ENCODE measurements at places on chromosomes 11 and 22.

DNA sequence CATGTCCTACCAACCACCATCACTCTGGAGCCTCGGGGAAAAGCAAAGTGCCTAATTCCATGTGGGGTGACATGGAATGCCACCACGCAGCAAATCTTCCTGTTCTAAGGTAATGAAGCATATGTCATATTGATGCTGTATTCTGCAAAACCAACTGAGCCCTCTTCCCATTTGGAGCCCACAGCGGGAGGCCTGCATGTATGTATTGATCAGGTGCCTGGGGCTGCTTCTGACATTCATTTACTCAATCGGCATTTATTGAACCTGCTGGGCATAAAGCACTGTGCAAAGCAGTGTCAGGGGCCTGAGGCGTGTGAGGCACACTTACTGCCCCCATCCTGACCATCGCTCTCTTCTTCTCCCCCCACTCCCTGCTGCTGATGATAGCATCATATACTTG, 39.1 kb downstream of the ANKK1 start:
- no peak for DNase-seq

DNA sequence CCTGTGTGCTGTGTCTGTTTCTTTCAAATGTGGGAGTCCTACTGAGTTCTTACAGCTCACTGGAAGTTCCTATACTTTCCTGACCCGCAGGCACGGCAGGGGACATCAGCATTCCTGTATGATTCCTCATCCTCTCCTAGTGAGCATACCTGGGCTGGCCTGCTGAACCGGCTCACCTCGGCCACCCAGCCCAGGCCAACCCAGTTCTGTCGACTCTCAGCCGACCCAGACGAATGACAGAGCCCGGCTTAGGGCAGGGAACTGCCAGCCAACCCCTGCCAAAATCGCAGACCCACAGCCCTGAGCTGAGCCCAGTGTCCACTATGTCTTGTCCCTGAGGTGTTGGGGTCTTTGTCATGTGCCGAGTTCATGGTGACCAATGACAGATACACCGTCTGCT, 339.7 kb downstream of the BRD1 start:
- no peak for DNase-seq

GRCh38 chr11:134858783-134859480, 446.9 kb upstream of the B3GAT1 start:
- no peak for DNase-seq

GRCh38 chr11:35944503-35945136, 758 bp downstream of the LDLRAD3 start:
- DNase-seq, result no peak

GRCh38 chr22:49515475-49515874, 312.2 kb downstream of the BRD1 start:
- DNase-seq, result no peak

DNA sequence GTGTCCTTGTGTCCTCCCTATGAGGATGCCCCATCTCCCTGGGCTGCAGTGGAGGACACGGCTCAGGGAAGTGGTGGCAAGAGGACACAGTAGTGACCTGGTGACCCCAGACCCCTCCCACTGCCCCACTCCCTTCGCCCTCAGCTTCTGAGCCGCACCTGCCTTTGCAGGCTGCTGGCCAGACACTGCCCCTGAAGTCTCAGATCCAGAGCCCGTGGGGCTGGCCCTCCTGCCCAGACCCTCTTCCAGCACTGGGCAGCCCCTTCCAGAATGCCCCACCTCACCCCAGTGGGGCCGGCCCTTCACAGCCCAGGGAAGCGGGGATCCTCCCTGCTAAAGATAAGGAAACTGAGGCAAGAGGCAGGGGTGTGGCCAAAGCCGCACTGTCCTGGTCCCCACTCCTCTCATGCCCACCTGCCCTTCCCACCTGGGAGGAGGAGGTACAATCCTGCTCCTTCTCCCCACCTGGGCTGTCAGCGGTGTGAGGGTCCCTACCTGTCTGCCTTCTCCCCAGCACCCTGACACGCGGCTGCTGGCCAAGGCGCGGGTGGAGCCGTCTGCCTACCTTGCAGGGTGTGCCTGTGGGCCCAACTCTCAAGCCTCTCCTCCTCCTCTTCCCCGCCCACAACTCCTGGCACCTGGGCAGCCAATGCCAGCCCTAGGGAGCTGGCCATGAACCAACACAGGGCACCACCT, 17.3 kb downstream of the TRPM5 start:
- no peak for DNase-seq

DNA sequence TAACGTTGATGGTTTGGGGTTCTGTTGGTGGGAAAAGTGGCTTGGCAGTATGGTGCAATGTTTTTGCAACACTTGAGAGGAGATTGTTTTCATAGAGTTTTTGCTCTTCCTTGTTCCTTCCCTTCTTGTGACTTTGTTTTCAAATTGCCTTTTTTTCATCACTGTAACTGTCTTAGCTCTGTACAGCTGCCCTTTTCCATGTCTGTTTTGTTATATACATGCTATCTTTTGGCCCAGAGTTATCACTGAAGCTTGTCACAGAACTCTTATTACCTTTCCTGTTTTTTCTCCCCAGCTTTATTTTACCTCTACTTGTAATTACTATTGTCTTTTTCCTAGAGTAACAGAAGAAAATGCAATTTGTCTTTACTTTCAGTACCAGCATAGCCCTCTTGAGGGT, 154.1 kb downstream of the DDX10 start:
- DNase-seq, result no peak

- no peak for DNase-seq
Measured at GRCh38 chr11:73510877-73511276, 87.0 kb downstream of the FAM168A start.

DNA sequence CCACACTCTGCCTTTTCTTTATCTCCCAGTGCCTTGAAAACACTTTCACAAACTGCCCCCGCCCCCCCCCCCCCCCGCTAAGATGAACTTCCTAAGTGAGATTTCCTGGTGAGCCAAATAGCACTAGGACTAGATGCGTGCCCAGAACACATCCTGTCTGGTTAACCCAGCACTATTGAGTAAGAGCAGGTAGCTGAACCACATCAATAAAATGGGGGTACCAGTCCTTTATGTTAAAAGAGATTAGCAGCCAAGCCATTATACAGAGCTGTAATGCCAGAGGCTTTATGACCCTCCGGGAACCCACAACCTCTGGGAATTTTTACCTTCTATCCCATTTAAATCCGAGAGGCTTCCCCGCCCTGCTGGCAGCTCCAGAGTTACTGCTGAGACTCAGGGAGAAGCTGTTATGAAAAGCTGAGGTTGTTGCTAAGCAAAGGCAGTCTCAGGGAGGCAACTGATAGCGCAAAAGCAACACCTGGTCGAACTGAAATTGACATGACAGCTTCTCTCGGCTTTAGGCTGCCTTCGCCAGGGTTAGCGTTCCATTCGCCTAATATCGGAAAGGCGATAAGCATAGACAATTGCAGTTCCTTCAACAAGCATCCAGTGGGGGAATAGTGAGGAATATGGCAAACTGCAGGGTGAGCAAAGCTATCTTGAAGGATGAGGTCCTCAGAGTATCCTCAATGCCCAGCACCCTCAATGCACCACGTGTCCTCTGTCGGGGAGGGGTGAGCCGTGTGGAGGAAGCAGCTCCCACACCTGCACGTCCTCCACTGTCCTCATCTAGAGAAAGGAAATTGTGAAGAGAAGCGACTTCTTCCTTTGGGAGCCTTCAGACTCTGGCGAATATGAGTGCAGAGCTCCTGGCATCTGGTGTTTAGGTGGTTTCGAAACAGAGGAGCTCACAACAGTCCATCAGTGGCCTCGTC, 977.0 kb downstream of the NTM start:
- DNase-seq, result no peak

DNA sequence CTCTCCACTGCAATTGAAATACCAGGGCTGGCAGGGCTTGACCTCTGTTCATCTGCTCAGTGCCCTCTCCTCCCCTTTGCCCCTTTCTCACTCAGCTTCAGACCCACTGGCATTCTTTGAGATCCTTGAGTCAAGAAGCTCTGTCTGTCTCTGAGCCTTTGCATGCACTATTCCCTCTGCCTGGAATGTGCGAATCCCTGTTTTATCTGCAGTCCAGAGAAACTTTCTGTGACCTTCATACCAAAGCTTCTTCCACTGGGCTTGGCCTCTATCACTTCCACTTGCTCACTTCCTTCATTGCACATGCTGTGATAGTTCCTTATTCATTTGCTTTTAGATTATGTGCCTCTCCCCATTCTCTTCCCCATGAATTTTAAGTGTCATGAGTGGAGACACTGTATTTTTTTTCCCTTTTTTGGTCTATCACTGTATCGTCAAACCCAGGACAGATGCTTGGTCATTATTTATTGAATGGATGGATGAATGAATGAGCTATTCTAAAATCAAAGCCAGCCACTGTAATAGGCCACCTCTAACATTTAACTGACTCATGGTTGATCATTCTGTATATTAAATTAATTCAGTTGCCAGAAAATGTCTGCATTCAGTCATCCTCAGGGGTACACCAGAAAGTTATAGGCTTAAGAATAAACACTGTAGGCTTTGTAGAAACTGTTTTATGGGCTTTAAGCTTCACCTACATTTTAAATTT, 88.7 kb upstream of the TIMP3 start:
- no peak for DNase-seq

GRCh38 chr11:23138761-23139160, 278.5 kb upstream of the CCDC179 start:
- no peak for DNase-seq

DNA sequence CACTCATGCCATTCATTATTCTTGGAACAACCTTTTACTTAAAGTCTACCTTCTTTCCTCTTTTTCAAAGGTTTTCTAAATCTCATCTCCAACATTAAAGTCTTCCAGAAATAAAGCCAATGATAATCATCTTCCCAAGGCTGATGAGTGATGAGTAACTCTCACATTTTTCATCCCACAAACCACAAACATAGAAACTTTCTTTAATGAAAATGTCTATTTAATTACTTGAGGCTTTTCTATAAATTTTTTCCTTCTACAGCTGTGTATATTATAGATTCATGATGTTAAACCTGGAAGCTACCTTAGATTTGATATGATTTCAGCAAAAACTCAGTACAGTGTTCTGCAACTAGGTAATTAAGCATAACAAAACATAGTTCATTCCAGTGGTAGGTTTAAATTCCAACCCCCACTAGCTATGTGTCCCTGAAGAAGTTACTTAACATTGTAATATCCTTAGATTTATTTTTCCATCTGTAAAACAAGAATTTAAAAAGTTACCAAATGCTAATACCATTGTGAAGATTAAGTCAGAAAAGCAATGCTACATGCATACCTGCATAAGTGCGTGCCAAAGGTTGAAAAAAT, 845.4 kb downstream of the KCNA4 start:
- DNase-seq, result no peak

- DNase-seq, result no peak
Measured at GRCh38 chr22:44200855-44201550, 20.3 kb downstream of the PARVG start.

- DNase-seq, result no peak
Measured at GRCh38 chr11:113394919-113395318, 7.3 kb downstream of the ANKK1 start.

DNA sequence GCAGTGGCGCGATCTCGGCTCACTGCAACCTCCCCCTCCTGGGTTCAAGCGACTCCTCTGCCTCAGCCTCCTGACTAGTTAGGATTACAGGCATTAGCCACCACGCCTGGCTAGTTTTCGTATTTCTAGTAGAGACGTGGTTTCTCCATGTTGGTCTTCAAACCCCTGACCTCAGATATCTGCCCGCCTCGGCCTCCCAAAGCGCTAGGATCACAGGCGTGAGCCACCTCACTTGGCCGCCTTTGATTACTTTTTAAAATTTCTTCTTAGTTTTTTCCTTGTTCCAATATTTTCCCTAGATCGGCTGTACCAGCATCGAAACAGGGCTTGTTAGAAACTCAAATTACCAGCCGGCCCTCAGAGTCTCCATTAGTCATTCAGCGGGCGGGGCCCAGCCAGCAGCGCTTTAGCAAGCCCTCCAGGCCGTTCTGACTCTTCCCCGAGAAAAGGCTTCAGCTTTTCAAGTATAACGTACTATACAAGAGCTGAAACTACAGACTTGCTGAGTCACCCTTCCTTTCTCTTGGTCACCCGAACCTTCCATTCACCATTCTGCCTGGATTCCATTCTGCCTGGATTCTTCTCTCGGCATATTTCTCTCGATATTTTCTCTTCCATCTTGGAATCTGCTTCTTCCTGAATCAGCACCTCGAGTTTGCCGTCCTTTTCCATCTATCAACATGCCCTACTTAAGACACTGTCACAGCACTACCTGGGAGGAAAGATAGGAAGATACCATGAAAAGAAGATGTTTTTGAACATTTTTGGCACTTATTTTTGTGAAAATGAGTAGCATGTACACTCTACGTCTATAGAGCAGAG, 6.7 kb upstream of the CAPRIN1 start:
- DNase-seq, result no peak

GRCh38 chr11:44313761-44314489, 4.0 kb upstream of the ALX4 start:
- no peak for DNase-seq

DNA sequence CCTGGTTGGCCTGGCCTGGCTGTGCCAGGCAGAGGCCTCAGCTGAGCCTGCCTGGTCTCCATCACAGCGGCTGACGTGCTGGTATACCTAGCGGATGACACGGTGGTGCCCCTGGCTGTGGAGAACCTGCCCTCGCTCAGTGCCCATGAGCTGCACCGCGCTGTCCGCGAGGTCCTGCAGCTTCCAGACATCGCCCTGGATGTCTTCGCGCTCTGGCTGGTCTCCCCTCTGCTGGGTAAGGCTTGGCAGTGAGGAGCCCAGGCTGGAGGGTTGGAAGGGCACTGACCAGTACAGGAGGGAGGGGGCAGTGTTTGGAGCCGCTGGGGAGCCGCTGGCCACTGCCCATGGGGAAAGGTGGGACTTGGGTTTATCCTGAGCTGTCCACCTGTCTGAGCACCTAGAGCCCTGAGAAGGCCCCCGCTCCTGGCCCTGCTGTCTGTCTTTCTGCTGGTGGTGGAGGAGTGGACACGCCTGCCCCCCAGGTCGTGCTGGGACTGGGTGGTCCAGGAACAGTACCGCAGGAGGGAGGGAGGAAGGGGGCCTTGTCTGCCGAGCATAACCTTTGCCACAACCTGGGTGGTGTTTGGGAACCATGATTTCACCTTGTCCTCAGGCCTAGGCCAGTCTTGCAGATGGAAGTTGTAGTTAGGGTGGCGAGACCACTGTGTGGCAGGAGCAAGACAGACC, 3.0 kb downstream of the FRMD8 start:
- no peak for DNase-seq

GRCh38 chr11:69841859-69842698, 22.9 kb upstream of the FGF3 start:
- no peak for DNase-seq

- DNase-seq, result peak; percentile 86
Measured at GRCh38 chr22:43090130-43090789, 1.1 kb upstream of the TTLL1 start.

DNA sequence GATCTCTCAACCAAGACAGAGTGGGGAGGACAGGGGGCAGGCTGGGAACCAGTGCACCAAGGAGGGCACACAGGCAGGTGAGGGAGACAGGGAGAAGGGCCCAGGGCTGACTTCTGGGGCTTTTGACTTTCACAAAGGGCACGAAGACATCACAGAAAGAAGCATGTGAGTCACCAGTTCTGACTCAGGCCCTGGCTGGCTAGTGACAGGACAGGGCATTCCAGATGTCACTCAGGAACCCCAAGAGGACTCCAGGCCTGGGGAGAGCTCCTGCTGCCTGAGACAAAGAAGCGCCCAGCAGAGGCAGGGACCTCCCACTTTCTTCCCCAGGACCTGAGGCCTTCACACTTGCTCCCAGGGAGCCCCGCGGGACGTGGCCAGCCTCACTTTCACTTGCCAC, 497.2 kb downstream of the BUD13 start:
- DNase-seq, result no peak

- no peak for DNase-seq
Measured at GRCh38 chr11:103842795-103843194, 193.6 kb upstream of the DDI1 start.

- DNase-seq, result no peak
Measured at GRCh38 chr22:19932367-19933206, 9.0 kb upstream of the COMT start.

Measured in GM20000 (cell line).